ENCODE measurements at places on chromosomes 2 and 18.
A peak's percentile ranks its signal among the peaks of the same experiment; 100 is the strongest.

DNA sequence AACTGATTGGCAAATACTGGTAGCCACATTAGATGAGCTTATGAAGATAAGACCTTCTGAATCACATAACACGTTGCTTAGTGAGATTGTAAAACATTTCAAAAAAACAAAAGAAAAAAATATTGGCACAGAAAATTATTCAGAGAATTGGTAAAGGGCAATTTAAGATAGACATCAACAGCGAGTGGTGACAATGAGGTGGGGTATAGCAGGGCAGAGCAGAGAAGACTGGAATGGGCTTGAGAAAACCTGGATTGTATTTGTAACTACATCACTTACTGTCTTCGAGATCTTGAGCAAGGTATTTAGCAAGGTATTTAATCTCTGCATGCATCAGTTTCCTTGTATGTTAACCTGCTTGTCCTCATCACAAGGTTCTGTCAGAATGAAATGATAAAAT lies 313.0 kb upstream of the MEIS1 start:
- DNase-seq = no peak

DNA sequence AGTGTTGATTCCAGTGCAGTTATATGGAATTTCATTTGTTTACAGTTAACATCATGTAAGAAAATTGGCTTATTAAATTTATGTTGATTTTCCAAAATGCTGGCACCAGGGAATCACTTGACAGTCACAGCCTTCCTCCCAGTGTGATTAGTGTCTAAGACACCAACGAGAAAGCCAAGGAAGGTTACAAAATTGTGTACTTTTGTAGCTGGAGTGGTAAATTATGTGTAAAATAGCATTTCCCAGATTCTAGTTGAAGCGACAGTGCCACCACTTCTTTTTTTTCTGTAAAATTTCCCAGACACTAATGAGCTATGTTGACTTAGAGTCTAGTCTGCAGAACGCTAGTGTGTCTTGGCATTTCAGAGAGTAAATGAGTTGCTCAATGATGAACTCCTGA lies 101.3 kb downstream of the NCK2 start:
- DNase-seq = no peak

DNA sequence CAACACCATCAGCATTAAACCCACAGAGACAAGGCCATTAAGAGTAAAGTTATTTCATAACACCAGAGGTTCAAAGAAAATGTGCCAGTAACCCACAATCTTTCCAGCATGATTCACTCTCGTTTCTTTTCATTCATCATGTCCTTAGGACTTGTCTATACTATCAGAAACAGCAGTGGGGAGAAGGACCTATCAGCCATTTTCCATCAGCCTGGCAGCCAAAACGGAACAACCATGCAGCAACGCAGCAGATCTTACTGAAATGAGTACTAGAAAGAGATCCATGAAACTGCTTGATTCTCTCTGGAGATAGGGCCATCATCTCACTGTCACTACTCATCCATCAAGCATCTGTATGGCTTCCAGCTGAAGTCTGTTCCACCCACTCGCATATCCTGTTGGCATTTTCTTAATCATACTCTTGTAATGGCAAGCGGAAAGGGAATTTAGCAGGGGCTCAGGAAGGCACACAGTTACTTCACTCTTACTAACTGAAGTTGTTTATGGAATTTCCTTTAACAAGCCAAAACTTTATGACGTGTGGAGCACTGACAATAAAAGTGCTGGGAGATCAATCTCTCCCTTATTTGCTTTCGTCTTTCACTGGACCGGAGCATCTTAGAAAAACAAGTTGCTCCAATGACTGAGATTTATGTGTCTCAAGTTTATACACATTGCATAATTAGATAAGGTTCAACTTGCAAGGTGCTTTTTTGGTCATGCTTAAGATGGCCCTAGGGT lies 69.7 kb downstream of the EPHA4 start:
- peak; percentile 35 for DNase-seq

DNA sequence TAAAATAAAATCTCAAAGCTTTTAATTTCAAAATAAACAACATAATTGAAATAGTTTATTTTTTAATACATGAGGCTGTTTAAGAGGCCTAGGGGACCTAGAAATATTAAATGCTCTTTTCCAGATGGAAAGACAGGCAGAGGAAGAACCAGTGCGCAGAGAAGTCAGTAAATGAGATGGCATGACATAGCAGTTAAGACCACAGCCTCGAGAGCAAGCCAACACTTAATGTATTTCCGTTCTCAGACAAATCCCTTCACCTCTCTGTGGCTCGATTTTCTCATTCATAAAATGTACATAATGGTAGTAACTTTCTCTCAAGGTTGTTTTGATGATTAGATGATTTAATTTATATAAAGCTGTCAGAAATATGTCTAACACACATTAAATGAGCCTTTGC lies 405.1 kb upstream of the CWC22 start:
- DNase-seq = no peak

DNA sequence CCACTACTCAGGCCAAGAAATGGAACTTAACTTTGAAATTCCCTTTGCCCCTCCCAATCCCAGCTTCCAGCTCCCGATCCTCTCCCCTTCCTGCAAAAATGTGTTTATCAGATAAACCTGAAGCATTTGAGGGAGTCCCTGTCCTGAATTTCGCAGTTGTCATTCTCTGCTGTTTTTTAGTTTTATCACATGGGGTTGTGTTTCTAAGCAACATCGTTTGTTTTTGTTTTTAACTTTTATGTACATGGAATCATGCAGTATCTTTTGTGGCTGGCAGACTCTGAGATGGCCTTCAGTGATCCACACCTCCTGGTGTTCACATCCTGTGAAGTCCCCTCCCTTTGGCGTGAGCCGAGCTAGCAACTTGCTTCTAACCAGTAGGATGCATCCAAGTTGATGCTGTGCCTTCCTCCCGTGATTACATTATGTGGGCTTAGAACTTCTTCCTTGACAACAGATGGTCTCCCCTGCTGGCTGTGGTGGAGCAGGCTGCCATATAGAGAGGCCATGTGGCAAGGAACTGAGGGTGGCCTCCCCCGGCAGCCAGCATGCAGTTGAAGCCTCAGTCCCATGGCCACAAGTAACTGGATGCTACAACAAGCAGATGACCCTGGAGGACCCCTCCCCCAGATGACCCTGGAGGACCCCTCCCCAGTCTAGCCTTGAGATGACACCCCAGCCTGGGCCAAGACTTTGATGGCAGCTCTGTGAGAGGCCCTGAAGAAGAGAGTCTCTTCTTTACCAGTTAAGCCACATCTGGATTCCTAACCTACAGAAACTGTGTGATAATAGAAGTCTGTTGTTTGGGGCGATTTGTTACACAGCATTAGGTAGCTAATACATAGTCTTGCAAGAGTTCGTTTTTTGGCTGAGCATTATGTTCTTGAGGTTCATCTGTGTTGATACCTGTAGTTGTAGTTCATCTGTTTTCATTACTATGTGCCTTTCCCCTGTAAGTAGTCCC lies 27.7 kb downstream of the SH3BP4 start:
- no peak for DNase-seq

DNA sequence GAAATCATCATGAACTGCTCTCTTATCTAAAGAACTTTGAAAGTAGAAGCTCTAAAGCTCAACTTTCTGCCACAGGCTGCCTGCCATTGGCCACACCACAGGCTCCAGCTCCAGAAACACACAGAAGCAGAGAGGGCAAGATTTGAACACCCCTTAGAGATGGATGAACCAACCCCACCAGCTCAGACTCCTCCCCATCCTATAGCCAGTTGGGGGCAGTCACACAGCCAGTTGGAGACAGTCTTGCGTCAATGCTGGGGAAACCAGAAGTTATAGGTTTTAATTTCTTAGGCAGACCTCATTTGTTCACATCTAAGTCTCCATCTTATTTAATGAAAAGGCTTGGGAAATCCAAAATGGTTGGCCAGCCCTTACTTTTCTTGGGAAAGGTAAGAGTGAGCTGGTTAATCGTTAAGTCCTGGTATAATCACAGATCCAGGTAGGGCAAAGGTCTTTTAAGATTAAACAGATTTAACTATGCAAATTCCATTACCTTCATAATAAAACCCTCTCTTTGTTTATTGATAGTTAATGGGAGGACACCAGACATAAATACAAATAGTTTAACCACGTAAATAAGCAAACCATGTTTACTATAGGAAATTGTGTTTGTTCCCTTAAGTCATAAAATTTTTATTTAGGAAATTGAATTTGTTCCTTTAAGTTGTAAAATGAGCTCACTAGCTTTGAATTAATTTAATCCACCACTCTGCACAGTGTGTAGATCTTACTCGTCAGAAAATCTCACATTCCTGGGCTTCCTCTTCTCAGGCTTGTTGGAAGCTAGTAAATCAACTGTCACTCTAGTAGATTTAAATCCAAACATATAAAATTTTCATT lies 28.0 kb downstream of the MRO start:
- DNase-seq = no peak

Measured in stimulated activated CD8-positive, alpha-beta memory T cell treated with anti-CD3 and anti-CD28 coated beads, Interleukin-4, amount 100 ng/mL, for 48 hours (primary cell).